Stimulated activated CD4-positive, alpha-beta T cell treated with anti-CD3 and anti-CD28 coated beads, Interleukin-2, amount 100 ng/mL, for 24 hours (primary cell): ENCODE measurements at places on chromosomes 2 and 18.

DNA sequence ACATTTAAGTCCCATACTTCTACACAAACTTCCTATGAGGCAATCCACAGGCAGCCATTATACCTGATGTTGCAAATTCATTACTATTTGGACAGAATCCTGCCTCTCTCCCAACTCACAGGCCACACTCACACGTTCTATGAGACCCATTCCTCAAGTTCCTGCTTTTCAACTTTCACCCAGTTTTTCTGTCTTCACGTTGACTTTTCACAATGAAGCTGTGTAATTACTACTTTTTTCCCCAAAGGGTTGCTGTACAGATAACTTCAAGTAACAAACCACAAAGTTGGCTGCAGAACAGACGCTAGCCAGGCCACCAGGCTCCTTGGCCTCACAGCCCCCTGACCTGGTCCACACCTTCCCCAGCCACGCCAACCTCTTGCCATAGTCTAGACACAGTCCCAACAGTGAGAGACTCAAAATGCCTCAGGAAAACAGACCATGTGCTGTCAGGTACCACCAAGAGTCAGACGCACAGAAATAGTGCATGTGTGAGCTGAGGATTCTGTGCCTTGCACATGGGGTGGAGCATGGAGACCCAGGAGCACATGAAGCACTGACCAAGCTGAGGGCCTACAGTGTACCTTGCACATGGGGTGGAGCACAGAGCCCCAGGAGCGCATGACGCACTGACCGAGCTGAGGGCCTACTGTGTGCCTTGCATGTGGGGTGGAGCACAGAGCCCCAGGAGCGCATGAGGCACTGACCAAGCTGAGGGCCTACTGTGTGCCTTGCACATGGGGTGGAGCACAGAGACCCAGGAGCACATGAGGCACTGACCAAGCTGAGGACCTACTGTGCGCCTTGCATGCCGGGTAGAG lies 61.0 kb downstream of the EIPR1 start:
- no peak for DNase-seq

DNA sequence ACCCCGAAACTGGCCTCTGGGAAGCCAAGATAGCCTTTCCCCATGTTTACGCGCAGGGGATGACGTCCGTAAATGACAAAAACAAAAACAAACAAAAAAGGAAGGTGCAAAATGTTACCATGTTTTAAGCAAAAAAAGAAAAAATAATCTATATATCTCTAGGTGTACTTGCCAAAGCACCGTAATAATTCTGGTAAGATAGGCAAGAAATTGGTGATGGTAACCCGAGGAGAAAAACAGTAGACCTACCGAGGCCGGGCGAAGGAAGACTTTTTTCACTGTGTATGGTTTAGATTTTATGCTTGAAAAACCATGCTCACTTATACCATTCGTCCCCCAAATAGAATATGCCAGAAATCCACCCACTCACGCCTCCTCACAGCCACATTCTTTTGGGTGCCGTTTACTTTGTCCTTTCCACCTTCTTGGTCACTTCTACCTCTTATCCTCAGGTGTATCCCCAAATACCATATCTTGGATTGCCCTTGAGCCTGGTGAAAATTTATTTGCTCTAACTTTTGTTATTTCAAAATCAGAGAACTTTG lies 8.0 kb downstream of the GATA6 start:
- DNase-seq: no peak

- DNase-seq: no peak
Observed at GRCh38 chr18:44637210-44638033, 43.3 kb upstream of the SETBP1 start.

GRCh38 chr2:30218338-30218713 lies 13.0 kb upstream of the LBH start:
- DNase-seq: no peak

DNA sequence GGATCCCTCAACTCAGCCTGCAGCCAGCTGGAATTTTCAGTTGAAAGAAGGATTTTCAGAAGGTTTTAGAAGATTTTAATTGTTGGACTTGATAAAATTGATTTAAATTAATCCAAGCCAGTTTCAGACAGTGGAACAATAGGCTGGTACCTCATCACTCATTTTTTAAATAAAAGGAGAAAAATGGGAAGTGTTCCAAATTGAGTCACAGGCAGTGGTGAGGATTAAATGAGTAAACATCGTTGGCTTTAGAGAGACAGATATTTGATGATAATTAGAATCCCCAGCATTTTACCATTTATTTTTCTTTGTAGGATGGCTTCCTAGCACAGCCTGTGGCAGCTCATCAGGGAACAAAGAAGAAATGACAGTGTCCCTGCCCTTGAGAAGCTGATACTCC lies 7.4 kb downstream of the CXCR4 start:
- no peak for DNase-seq

- DNase-seq: no peak
Observed at GRCh38 chr2:226483745-226484619, 315.6 kb downstream of the IRS1 start.
